Subcutaneous preadipocyte (primary cell): ENCODE measurements at places on chromosomes 11 and 22. TPM values are rescaled to one million over a fixed set of nuclear protein-coding genes. Genes with fewer than 3 reads are reported as not detected.

OVCH2 gene
- not detected in 2 replicates for total RNA-seq

SPTBN2 gene
- 0.39 and 0.73 TPM in 2 replicates for total RNA-seq

TBX1 gene
- 7.2 TPM in 1 of 2 replicates, not detected in the other for total RNA-seq

P2RY2 gene
- total RNA-seq: 0.39 TPM in 1 of 2 replicates, not detected in the other

CBL gene
- 8.1 and 11.7 TPM in 2 replicates for total RNA-seq

KRTAP5-7 gene
- total RNA-seq: 0.37 TPM in 1 of 2 replicates, not detected in the other

DDX17 gene
- 367 and 398 TPM in 2 replicates for total RNA-seq

SLC37A2 gene
- 0.73 and 3.1 TPM in 2 replicates for total RNA-seq

SAC3D1 gene
- 17.6 and 19.4 TPM in 2 replicates for total RNA-seq

MYBPC3 gene
- total RNA-seq: not detected in 2 replicates

SLC25A18 gene
- 0.20 and 0.73 TPM in 2 replicates for total RNA-seq

GPR83 gene
- total RNA-seq: under 0.01 TPM in 2 replicates

OR8G1 gene
- total RNA-seq: not detected in 2 replicates

TTLL1 gene
- 6.1 and 9.9 TPM in 2 replicates for total RNA-seq

GNAZ gene
- total RNA-seq: 1.8 and 3.1 TPM in 2 replicates

NAALAD2 gene
- total RNA-seq: 0.73 and 0.98 TPM in 2 replicates

NLRP6 gene
- total RNA-seq: under 0.01 TPM in 1 of 2 replicates, not detected in the other

RTN4RL2 gene
- 0.39 and 1.5 TPM in 2 replicates for total RNA-seq

OR2AG1 gene
- total RNA-seq: under 0.01 TPM in 1 of 2 replicates, not detected in the other

NAALADL1 gene
- 10.8 and 14.3 TPM in 2 replicates for total RNA-seq

PKP3 gene
- total RNA-seq: 1.8 and 2.5 TPM in 2 replicates

UPK2 gene
- total RNA-seq: not detected in 2 replicates

OR52N5 gene
- total RNA-seq: not detected in 2 replicates

DCHS1 gene
- 0.37 and 0.78 TPM in 2 replicates for total RNA-seq

TEX12 gene
- under 0.01 and 0.20 TPM in 2 replicates for total RNA-seq

HTATIP2 gene
- 18.2 and 37.8 TPM in 2 replicates for total RNA-seq

FGF4 gene
- not detected in 2 replicates for total RNA-seq

CLDN5 gene
- total RNA-seq: 0.37 TPM in 1 of 2 replicates, not detected in the other

ARL14EP gene
- total RNA-seq: 16.8 and 16.9 TPM in 2 replicates

HTR3A gene
- not detected in 2 replicates for total RNA-seq

KDM4E gene
- not detected in 2 replicates for total RNA-seq

TTC12 gene
- total RNA-seq: 14.9 and 18.4 TPM in 2 replicates

PHF5A gene
- 43.0 and 45.9 TPM in 2 replicates for total RNA-seq
